ENCODE measurements at places on chromosomes 5 and 9.

DNA sequence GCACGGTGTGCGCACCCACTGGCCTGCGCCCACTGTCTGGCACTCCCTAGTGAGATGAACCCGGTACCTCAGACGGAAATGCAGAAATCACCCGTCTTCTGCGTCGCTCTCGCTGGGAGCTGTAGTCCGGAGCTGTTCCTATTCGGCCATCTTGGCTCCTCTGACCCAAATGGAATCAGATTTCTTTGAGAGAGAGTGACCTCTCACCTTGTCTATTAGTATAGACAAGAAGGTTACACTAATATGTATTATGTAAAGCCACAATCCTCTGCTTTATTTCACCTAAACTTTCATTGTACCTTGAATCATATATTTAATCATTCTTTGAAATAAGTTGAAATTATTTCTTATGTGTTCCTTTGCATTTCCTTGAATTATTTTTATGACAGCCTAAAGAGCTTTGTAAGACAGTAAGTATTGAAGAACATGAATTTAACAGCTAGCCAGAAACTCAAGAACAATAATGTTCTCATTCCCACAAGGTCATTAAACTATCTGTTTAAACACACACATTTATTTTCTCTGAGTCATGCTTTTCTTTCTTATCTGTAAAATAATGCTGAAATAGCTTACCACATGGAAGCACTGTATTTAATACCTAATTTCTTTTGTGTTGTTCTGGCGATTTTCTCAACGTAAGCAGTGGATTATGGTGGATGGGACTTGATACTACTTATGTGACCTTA is 91.8 kb upstream of the DMRTA1 start:
- no peak for DNase-seq

DNA sequence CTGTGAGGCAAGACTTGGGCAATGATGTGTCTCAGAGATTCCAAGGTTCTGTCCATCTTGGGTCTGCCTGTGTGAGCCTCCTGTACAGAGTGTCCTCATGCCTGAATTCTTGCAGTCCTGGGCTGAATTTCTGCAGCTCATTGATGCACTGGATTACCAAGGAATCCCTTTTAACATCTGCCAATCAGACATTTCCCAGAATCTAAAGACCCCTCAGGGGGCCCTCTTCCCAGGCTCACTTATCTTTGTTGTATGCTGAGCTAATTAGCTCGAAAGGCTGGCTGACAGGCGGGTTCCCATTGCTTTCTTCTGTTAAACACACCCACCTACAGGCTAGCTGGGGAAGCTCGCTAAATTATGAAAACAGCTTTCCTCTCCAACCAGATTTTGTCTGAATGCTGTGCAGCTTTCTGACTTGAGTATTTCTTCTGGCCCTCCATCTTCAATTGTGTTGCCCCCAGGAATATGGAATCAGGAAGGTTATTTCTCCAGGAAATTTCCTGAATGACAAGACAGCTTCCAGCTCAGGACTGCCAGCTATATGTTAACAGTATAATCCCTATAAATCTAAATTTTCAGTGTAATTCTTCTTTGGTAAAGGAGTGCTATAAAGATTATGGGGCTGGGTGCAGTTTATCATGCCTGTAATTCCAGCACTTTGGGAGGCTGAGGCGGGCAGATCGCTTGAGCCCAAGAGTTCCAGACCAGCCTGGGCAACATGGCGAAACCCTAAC is at the start of gene LIX1:
LIX1 (minus strand) TSS at position 91 of the 734 bp plus-strand sequence; CDS start at position 56, 35 bp downstream.
- peak; percentile 22 for DNase-seq

DNA sequence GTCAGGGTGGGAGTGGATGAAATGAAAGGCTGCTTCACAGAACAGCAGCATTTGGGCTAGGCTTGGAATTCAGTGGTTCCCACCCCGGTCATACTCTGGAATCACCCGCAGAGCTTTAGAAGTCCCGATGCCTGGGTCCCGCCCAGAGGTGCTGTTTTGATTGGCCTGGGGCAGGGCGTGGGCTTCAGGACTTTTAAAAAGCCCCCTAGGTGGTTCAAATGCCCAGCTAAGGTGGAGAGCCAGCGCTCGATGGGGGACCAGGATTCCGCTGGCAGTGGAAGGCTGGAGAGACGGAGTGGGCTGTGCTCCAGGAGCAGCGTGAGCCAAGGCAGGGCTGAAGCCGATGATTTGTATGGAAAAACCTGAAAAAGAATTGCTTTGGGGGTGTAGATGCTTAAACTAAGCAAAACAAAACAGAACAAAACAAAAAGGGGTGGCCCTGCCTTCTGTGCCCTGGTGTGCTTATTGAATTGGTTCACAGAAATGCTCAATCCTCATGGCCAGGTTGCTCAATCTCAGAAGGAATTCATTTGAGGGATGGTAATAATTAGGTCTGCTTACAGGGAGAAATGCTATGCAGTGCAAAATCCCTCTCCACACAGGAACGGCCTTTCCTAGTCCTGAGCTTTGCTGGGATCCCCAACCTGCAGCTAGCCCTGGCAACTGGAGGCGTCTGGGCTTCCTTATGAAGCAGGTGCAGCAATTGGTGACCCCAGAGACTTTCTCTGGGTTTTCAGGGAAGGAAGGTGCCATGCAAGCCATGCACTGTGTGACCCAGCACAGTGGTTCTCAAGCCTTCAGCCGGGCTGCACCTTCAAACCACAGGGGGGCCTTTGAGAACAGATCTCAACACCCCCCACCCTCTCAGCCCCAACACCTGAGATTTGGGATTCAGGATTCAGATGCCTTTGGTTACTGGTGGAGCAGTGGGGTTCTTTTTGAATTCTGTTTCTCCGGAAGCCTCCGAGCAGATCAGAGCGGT is 174.0 kb upstream of the ZNF618 start:
- peak; percentile 28 for DNase-seq

GRCh38 chr9:116565986-116566385 is 121.1 kb upstream of the TRIM32 start:
- DNase-seq: no peak

DNA sequence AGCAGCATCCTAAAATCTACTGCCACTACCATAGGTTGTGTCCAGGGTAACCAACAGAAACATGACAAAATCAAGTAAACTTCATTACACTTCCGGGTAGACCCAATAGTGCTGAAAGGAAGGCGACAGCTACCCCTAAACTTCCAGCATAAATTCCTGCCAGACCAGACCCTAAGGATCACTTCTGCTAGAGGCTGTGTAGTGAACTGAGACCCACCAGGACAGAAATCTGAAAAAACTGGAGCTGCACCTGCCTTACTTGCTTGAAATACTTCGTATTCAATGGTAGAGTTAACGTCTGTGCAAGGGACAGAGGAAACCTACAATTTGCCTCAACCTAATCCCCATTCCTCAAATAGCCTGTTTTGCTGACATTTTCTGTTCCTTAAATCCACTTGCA is 1.0 kb upstream of the SECISBP2 start:
- DNase-seq: no peak

- DNase-seq: no peak
Observed at GRCh38 chr9:27365707-27366376, 68.9 kb upstream of the EQTN start.

GRCh38 chr5:100840370-100840769 is 62.7 kb downstream of the ST8SIA4 start:
- DNase-seq: no peak

GRCh38 chr9:75053869-75054268 is 25.8 kb upstream of the CARNMT1 start:
- DNase-seq: no peak

- no peak for DNase-seq
Observed at GRCh38 chr5:5511904-5512416, 89.5 kb downstream of the ICE1 start.

DNA sequence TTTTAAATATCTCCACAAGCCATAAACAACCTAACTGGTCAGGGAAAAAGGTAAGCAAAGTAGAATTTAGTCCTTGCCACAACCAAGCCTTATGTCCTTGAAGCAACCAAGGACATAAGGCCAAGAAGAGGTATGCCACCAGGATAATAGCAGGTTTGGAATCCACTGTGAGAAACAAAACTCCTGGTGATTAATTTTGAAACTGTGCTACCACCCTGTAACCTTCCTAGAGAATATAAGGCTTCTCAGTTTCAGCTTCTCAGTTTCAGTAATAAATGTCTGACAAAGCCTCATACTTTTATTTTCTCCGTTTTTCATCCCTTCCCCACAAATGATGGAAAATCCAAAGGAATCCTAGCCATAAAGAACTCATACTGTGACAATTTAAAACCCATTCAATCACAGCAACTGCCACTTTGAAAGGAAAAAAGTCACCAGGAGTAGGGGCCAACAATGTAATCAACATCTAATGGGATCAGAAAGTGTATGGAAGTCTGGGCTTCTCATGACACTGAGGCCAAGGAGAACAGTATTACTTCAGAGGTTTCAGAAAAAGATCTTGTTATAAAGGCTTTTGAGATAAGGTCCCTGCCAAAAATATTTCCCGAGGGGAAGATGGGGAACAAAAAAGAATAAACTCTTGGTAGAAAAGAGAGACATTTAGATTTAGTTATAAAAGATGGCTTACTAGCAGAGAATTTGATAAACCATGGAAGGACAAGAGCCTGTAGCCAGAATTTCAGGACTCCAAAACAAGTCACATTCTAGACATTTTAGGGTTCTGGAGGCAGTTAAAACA is 189.2 kb downstream of the TSSK1B start:
- no peak for DNase-seq

DNA sequence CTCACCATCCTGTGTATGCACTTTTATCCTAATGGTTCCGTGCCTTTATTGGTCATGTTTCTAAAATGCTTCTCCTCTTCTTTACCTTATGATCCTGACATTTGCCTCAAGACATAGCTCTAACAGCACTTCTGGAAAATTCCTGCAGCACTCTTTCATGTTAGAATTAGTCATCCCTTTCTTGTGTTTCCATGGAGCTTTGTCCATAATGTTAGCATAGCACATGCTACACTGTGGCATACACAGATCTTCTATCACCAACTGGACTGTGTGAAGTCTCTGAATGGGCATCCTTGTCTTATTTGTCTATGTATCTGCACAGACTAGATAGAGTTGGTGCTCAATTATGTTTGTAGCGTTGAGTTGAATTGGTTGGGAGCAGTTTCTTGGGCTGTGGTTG is 2.0 kb downstream of the SCGB3A2 start:
- DNase-seq: no peak
